ENCODE measurements at places on chromosomes 12 and 14.

DNA sequence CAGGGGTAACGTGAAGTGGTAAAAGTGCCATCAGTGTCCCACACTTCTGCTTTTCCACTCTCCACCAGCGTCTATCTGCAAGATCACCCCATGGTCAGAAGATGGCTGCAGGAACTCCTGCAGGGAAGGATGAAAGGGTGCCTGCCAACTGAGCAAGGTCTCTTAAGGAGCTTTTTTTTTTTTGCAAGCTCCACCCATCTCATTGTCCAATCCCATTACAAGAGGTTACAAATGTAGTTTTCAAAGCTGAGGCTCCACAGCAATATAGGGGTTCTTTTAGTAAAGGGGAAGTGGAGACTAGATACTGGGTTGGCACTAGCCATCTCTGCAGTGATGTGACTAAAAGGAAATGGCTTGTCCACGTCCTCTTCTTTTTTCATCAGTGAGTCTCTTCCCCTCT is 5.9 kb upstream of the BHLHE41 start:
- no peak for DNase-seq

GRCh38 chr12:119198440-119198839 is 19.7 kb downstream of the HSPB8 start:
- DNase-seq = no peak

GRCh38 chr12:124898200-124898922 is 16.1 kb downstream of the UBC start:
- peak; percentile 35 for DNase-seq

GRCh38 chr12:34398706-34399630 is 376.7 kb downstream of the ALG10 start:
- no peak for DNase-seq

- no peak for DNase-seq
These were observed 74.2 kb downstream of the ZFC3H1 start for GRCh38 chr12:71589478-71589881.

DNA sequence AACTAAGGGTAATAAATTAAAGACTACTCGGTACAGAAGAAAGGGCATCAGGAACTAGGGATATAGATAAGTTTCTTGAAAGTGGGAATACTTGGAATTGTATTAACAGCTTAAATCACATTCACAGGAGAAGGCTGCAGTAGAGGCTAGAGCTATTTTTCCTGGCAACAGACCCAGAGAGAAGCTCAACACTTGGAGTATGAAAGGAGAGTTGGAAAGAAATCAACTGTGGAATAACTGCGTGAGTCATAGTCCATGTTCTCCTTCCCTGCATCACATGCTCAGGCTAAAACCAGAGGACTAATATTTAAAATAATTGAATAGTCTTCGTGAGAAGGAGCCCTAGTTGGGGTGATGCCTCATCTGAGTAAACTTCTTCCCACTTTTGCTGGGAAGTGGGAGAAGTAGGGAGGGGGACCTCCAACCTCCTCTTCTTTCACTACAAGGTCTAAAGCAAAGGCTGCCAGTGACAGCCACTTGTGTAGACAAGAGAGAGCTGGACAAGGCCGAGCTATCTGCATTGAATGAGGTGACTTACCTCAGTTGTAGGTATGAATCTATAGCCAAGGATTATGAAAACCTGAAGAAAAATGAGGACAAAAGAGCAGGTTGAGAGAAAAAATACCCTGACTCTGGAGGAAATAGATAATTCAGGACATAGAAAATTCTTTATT is 32.7 kb downstream of the DYRK2 start:
- no peak for DNase-seq

DNA sequence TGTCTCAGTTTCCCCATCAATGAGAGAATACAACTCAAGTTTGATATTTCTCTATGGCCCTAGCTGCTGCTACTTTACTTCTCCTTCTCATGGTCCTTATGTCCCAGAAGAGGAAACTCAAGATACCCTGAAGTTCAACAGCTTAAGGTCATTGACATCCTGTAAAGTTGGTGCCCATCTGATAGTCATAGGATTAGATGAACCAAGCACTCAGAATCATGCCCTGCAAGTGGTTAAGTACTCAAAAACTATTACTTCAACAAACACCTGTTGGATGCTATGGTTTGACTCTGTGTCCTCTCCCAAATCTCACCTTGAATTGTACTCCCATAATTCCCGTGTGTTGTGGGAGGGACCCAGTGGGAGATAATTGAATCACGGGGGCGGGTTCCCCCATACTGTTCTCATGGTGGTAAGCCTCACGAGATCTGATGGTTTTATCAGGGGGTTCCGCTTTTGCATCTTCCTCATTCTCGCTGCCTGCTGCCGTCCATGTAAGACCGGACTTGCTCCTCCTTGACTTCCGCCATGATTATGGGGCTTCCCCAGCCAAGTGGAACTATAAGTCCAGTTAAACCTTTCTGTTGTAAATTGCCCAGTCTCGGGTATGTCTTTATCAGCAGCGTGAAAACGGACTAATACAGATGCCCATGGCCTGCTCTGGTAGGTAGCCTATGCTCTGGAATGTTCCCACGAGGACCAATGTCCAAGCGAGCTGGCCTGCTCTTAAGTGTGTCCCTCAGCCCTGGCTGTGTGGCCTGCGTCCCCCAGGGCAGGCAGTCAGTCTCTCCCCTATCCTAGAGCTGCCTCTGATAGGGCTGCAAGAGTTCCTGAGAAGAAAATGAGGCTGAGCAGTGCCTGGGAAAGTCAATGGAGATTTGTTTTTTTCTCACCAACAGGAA is 18.1 kb downstream of the CAMKK2 start:
- no peak for DNase-seq

- no peak for DNase-seq
These were observed at the start of gene SPX for GRCh38 chr12:21526053-21526452. Gene SPX (plus strand): TSS chr12:21526296. CDS start chr12:21526473, 177 bp downstream.

- no peak for DNase-seq
These were observed 1.5 kb downstream of the IRF2BPL start for GRCh38 chr14:77026930-77027537.

DNA sequence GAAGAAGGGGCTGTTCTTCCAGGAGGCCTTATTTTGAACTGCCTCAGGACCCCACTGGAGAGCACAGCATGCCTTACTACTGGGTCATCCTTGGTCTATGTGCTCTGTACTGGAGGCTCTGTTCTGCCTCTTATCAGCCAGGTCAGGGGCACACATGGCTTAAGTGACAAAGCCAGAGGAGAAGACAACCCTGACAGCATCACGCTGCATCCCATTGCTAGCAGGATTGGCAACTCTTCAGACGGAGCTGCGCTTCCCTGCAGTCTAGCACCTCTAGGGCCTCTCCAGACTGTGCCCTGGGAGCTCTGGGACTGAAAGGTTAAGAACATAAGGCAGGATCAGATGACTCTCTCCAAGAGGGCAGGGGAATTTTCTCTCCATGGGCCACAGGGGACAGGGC is 17.3 kb upstream of the TIGAR start:
- DNase-seq = no peak

DNA sequence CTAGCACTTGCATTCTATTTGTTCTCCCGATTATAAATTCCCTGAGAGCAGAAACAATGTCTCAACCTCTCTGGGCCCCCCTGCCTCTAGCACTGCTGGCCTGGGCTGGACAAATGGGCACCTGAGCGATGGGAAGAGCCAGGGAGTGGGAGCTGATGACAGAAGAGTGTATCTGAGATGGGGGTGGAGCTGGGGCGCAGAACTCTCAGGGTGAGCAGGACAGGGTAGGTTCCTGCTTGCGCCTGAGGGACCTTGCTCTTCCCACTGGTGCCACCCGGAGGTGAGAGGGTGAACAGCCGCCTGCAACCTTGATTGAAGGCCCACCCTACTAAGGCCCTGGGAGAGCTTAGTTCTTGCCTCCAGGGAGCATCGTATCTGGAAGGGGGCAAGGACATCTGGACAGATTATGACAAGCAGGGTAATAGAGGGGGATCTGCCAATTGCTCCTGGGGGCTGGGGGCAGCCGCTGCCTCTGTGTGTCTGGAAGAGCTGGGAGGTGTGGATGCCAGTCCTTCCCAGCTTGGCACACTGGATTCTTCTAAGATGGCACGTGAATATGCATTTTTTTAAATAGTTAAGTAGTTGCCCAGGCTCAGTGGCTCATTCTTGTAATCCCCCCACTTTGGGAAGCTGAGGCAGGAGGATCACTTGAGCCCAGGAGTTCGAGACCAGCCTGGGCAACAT is 43.0 kb upstream of the TSPAN9 start:
- DNase-seq = peak; percentile 13

GRCh38 chr12:6355491-6356373 is 13.9 kb upstream of the TNFRSF1A start:
- no peak for DNase-seq

GRCh38 chr14:86481104-86481503 is 951.2 kb downstream of the FLRT2 start:
- DNase-seq = no peak
